Stimulated activated CD4-positive, alpha-beta T cell treated with anti-CD3 and anti-CD28 coated beads, TNF-alpha, amount 100 ng/mL, for 1 hour (primary cell): ENCODE measurements at places on chromosomes 13 and 19.

- no peak for DNase-seq
These were observed at the start of gene TRPC4 for GRCh38 chr13:37869756-37870488. Gene TRPC4 (minus strand): TSS chr13:37869772. CDS start chr13:37783333, 86,439 bp downstream.

GRCh38 chr19:5343848-5344247 lies 3.2 kb upstream of the PTPRS start:
- no peak for DNase-seq

GRCh38 chr13:90995001-90995400 lies 352.5 kb upstream of the MIR17HG start:
- DNase-seq: no peak

- DNase-seq: no peak
These were observed 503.4 kb downstream of the SLITRK1 start for GRCh38 chr13:83378908-83379307.

DNA sequence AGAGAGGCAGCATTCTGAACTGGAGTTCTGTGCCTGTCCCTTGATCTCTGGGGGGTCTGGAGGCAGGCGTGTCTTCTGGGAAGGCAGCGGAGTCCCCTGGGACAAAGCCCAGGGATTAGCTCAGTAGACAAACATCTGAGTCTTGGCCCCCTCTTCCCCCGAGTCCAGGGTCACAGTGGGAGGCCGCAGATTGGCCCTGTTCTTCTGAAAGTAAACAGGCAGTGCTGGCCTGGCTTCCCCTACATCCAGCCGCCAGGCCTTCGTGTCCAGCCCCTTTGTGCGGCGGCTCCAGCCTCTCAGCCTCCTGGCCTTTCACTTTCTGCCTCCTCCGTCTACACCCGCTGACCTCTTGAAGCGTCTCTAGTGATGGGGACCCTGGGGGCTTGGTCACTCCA lies 989 bp downstream of the NFILZ start:
- DNase-seq: no peak

DNA sequence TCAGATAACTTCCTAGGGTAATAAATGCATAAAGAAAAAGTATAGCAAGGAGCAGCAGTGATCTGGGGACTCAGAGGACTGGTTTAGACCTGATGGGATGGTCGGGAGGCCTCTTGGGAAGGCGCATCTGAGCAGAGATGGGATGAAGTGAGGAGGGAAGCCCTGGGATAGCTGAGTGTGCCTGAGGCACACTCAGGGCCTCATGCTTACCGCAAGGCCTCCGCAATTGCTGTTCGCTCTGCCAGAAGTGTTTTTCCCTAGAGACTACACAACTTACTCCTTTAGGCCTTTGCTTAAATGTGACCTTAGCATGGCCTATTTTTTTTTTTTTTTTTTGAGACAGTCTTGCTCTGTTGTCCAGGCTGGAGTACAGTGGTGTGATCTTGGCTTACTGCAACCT lies 4.1 kb upstream of the DLL3 start:
- no peak for DNase-seq

DNA sequence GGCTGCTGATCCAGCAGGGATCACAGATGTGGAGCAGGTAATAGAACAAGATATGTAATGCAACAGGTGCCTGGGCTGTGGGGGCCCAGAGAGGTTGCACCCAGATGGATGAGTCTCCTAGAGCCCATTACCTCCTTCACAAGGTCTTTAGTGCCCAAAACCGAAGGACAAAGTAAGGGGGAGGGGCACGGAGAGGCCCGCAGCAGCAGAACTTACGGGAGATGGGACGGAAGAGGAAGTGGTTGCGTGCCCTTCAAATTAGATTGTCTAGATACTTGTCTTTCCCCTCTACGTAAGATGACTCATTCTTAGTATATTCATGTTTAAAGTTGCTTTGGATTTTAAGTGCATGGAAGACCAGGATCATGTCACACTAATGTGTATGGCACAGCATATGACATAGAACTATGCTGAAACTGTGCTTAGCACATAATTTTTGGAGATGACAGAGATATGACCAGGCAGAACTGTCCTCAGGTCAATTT lies 5.7 kb upstream of the MRPS31 start:
- no peak for DNase-seq

DNA sequence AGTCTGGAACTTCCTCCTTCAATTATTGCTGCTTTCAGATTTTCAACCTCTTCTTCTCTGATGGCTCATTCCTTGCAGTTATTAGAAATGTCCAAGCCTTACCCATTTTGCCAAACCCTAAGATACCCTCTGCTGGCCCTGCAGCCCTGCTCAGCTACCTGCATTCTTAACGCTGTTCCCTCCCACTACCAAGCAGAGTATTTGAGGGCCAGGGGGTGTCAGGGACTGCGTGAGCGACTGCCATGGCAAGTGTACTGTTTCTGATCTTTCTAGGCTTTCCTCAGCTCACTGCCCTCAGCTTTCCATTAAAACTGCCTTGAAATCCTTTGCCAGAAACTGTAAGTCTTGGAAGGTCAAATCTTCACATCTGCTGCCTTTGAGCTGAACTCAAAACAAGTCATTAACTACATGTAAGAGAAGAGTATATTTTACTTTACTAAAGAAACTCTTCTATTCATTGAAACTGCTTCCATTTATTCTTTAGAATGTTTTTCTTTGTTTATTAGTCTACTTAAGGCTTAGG lies 41.0 kb downstream of the HS6ST3 start:
- no peak for DNase-seq

DNA sequence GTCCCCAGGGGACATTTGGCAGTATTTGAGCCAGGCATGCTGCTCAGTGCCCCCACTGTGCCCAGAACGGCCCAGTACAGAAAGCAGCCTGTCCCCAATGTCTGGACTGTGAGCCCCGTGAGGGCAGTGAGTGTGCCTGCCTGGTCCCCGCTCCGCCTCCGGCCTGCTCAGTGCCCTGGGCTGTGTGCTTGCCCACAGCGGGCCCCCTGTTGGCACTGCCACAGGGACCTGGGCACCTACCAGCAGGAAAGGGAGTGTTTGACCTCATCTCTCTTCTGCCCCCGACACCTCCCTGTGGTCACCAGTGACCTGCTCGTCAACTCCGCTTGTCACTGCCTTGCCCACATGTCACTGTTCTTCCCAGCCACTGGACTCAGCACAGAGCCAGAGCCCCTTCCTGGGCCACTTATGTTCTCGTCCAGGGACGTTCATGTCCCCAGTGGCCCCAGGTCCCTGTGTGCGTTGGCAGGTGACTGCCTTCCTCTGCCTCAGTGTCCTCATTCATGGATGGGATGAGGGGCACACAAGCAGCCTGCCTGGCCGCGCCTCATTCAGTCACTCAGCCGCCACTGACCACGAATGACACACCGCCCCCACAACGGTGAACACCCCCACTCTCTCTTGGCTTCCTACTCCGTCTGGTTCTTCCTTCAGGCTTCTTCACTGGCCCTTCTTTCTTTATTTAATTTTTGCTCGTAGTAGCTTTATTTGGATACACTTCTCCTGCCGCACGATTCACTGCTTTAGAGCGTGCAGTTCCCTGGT lies 2.8 kb downstream of the FZR1 start:
- no peak for DNase-seq

DNA sequence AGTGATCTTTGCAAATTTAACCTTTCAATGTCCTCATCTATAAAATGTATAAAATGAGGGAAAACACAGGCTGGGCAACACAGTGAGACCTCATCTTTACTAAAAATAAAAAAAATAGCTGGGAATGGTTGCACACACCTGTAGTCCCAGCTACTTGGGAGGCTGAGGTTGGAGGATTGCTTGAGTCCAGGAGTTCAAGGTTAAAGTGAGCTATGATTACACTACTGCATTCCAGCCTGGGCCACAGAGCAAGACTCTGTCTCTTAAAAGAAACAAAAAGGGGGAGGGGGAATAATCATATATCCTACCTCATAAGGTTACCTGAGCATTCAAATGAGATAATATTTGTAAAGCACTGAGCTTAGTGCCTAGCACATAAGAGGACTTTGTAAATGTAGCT lies 5.8 kb downstream of the MTRF1 start:
- DNase-seq: no peak

GRCh38 chr19:30689474-30689873 lies 317.3 kb downstream of the ZNF536 start:
- no peak for DNase-seq

GRCh38 chr13:87872813-87873212 lies 201.6 kb downstream of the SLITRK5 start:
- DNase-seq: no peak

GRCh38 chr19:17296976-17297375 lies 6.2 kb downstream of the ABHD8 start:
- no peak for DNase-seq

DNA sequence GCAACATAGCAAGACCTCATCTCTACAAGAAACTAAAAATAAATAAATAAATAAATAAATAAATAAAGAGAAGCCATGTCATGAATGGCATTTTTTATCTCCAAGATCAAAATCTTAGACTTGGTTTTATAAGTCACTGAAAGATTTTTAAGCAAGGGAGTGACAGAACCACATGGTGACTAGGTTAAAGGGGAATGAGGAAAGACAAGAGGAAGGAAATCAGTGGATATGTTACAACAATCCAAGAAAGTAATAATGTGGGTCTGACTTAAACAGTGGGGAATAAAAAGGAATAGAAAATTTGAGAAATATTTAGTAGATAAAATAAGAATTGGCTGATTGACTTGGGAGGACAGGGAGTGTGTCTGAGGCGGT lies 18.8 kb upstream of the MED4 start:
- no peak for DNase-seq

GRCh38 chr19:32828139-32828538 lies 41.4 kb downstream of the SLC7A9 start:
- no peak for DNase-seq

GRCh38 chr13:77691871-77692270 lies 5.6 kb upstream of the SLAIN1 start:
- no peak for DNase-seq

- DNase-seq: no peak
These were observed 19.2 kb downstream of the SIGLEC7 start for GRCh38 chr19:51161266-51161665.

GRCh38 chr19:13150931-13151604 lies 857 bp downstream of the IER2 start:
- no peak for DNase-seq

- DNase-seq: no peak
These were observed 583 bp upstream of the LDLR start for GRCh38 chr19:11088506-11089253.

- no peak for DNase-seq
These were observed 64.9 kb downstream of the EDNRB start for GRCh38 chr13:77853703-77854102.

- DNase-seq: no peak
These were observed 16.3 kb downstream of the EPS8L1 start for GRCh38 chr19:55091955-55092354.

GRCh38 chr13:34129436-34129835 lies 311.5 kb downstream of the RFC3 start:
- no peak for DNase-seq

- no peak for DNase-seq
These were observed 14.4 kb downstream of the LILRB4 start for GRCh38 chr19:54677217-54677616.

DNA sequence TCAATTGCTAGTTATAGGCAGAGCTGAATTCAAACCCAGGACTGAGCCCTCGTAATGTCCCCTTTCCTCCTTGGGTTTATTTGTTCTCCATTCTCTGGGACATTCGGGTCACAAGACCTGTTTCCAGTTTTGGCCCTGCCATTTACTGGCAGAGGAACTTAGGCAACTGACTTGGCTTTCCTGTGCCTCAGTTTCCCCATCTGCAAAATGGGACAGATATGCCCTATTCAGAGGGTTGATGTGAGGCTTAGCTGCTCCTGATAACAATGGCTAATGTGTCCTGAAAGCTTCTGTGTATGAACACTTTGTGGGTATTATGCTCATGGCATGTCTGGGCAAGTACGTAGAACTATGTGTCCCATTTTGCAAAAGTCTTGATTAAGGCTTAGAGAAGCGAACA lies 996 bp downstream of the ZNF524 start:
- no peak for DNase-seq

GRCh38 chr13:51542346-51543242 lies 41.7 kb upstream of the WDFY2 start:
- DNase-seq: no peak

GRCh38 chr13:110127986-110128511 lies 178.9 kb downstream of the COL4A1 start:
- no peak for DNase-seq

GRCh38 chr19:8389891-8390616 lies at the start of gene RAB11B:
Gene RAB11B (plus strand): TSS chr19:8390360. CDS start chr19:8390417, 57 bp downstream.
- peak; percentile 94 for DNase-seq

- DNase-seq: no peak
These were observed 767.9 kb upstream of the SLITRK6 start for GRCh38 chr13:86567119-86567518.

- DNase-seq: no peak
These were observed 8.5 kb downstream of the CCDC8 start for GRCh38 chr19:46404753-46405468.

DNA sequence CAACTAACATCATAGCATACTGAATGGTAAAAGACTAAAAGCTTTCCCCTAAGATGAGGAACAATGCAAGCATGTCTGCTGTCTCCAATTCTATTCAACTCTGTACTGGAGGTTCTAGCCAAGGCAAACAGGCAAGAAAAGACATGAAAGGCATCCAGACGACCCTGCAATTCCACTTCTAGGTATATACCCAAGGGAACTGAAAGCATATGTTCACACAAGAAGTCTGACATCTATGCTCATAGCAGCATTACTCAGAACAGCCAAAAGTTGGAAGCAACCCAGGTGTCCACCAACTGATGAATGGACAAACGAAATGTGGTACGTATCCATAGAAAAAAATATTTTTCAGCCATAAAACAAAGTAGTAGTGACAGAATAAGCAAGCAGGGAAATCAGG lies 39.1 kb downstream of the PEPD start:
- DNase-seq: no peak

- DNase-seq: no peak
These were observed 12.2 kb upstream of the BCAM start for GRCh38 chr19:44796701-44797115.

DNA sequence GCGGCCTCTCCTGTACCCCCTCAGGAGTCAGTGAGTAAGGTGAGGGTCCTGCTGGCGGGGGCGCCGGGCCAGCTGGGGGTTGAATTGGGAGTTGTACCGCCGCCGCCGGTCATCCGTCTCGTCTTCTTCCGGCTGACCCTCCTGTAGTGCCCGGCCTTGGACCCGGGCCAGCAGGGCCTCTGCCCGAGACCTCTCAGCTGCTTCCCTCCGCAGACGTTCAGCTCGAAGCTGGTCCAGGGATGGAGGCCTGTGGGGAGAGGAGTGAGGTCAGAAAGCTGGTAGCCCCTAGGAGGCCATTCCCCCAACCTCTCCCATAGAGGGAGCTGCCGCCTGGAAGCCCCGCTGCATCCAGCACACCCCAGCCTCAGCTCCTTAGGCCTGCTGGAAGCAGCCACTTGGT lies 3.8 kb downstream of the LENG1 start:
- no peak for DNase-seq

DNA sequence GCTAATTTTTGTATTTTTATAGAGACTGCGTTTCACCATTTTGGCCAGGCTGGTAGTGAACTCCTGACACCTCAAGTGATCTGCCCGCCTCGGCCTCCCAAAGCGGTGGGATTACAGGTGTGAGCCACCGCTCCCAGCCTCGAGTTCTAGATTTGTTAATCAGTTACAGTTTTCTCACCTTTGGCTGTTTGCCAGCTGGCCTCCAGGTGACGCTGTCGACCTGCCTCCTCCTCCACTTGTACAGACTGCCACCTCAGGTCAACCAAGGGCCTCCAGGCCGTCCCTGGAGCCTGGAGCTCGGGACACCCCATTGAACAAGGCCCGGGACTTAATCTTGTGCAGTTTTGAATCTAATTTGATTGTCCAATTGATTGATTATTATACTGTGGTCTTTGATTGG lies 45.5 kb downstream of the IER2 start:
- DNase-seq: no peak

- DNase-seq: no peak
These were observed 116.6 kb downstream of the PCDH17 start for GRCh38 chr13:57748096-57748495.
